Natural killer cell treated with Interleukin-12 subunit alpha and Interleukin-12 subunit beta and Interleukin-15 and Interleukin-18, amount 100 ng/mL, for 72 hours (primary cell): ENCODE measurements at places on chromosomes 6 and 20. TPM values are rescaled to one million over a fixed set of nuclear protein-coding genes. Genes with fewer than 3 reads are reported as not detected.

The CENPB gene
- total RNA-seq = 118 TPM

The PPP1R14C gene
- 0.73 TPM for total RNA-seq

The IP6K3 gene
- not detected for total RNA-seq

The TMEM217 gene
- 23.7 TPM for total RNA-seq

The CST7 gene
- total RNA-seq = 129 TPM

The EYA4 gene
- total RNA-seq = not detected

The TREML1 gene
- total RNA-seq = not detected

The ZNF322 gene
- 18.0 TPM for total RNA-seq

The MEI4 gene
- not detected for total RNA-seq

The SMLR1 gene
- total RNA-seq = not detected

The DDO gene
- not detected for total RNA-seq

The RNF114 gene
- total RNA-seq = 69.9 TPM

The TREM2 gene
- total RNA-seq = not detected

The SCRT2 gene
- total RNA-seq = not detected
